ENCODE measurements at places on chromosomes 5 and 9.
A peak's percentile ranks its signal among the peaks of the same experiment; 100 is the strongest.

- no peak for DNase-seq
Measured at GRCh38 chr9:94887721-94888120, 161.2 kb downstream of the AOPEP start.

DNA sequence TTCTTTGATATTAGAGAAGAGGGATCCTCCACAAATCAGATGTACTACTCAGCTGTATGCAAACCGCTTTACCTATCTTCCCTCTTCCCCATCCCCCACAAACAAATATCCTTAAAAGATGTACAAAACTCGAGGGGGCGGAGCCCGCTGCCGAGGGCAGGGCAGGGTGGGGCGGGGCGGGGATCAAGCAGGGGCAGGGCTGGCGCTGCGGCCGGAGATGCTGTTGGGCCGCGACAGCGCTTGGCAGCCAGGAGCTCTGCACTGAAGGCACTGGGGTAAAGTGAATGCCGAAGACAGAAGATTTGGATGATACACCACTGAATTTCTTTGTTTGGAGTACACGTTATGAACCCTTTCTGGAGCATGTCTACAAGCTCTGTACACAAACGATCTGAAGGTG is 474.8 kb downstream of the CDH10 start:
- DNase-seq, result no peak

GRCh38 chr5:68214482-68215207 is 911 bp upstream of the PIK3R1 start:
- DNase-seq, result no peak

DNA sequence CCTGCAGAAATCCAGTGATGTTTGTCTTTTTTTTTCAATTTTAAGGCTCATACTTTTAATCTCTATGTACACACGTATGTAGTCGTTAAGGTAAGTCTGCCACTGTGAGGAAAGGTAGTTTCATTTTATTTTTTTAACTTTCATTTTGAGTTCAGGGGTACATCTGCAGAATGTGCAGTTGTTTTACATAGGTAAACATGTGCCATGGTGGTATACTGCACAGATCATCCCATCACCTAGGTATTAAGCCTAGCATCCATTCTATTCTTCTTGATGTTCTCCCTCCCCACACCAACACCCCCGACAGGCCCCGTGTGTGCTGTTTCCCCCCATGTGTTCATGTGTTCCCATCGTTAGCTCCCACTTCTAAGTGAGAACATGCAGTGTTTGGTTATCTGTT is 19.7 kb downstream of the MUSK start:
- no peak for DNase-seq

DNA sequence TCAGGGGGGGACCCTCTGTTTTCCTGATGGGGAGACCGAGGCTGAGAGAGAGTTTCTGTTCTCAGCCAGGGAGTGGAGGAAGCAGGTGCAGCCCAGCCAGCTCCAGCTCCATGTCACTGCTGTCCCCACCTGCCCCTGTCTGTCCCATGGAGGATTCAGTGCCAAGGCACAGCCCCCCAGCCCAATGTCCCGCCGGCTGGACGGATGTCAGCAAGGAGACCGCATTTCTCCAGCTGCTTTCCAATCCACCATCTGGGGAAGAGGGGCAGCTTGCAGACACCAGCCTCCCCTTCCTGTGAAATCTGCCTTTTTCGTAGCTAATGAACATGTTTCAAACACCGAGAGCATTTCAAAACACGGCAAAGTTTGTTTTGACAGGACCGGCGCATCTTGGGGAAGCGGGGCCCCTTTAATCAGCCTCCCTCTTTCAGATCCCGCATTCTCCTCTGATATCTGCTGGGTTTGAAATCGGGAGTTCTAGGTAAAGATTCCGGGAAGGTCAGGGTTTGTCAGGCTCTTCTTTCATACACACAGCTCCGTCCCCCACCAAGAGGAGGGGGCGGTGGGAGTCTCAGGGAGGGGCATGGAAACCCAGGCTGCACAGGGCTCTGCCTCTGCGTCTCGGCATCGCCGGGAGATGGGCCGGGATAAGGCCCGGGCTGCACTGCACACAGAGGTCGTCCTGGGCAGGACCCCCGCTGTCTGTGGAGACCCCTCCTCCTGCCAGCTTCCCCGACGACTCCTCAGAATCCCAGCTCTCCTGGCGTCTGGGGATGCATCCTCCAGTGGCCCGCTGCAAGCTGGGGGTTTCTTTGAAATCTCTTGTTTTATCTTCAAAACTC is 74.8 kb downstream of the NEK6 start:
- no peak for DNase-seq

GRCh38 chr9:94014066-94014654 is 59.0 kb upstream of the BARX1 start:
- DNase-seq, result peak; percentile 48

DNA sequence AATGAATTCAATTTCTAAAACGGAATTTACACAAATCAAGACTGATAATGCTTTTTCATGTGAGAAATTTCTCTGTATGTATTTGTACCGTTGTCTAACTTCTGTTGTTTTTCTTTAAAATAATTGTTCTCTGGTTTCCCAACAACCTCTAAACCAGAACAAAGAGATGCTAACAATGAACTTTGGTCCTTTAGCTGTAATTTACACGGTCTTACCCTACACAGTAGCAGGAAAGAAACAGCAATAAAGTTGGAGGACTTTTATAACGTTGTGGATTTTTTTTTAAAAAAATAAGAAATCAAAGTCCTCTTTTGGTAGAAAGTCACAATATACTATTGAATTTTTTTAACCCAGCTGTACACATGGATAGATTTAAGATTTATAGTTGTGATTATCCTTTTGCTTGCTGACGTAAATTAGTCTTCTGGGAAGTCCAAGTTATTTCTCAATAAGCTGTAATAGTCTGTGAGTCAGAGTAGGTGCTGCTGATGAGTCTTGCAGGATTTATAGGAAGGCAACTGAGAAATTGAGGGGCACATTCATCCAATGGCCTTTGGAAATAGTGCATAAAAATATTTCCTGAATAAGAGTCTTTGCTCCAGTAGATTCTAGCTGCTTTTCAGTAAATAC is 76.8 kb upstream of the PCSK1 start:
- DNase-seq, result no peak

- no peak for DNase-seq
Measured at GRCh38 chr9:16202914-16203728, 650.3 kb downstream of the CCDC171 start.

- peak; percentile 89 for DNase-seq
Measured at GRCh38 chr9:3887221-3887653, 361.4 kb upstream of the RFX3 start.

DNA sequence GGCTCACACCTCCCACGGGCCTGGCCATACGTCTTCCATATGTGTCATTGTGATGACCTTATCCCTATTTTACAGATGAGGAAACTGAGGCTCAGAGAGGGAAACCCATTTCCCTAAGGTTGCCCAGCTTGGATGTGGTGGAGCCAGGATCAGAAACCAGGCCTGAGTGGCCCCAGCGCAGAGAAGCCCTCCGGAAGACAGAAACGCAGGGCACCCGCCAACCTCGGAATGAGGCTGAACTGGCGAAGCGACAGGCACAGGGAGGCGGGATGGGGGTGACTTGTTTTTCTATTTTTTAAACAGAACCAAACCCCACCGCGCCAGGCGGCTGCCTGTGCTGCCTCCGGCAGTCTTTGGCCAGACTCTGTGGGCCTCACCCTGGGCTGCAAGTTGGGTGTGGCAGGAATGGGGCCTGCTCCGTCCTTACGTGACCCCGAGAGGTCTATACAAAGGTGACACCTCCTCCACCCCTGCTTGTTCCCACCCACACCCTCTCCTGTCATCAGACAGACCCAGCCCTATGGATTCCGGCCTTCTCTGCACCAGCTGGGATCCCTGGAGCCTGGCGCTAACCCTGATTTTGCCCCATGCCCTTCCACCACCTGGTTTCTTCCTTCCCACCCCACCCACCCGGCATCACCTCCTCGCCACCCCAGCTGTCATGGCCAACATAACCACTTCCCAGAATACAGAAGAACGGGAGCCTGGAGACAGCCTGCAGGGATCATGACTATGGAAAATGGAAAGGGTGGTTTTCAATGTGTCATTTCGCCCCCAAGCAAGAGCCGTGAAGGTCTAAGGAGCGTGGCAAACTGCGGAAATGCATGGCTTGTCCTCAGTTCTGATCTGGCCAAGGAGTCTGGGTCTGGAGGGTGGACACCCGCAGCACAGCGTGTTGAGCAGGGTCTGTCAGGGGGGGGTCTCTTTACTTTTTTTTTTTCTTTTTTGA is 23.6 kb downstream of the PLPP7 start:
- DNase-seq, result no peak

GRCh38 chr9:8800196-8800595 is 1000.6 kb upstream of the DMAC1 start:
- DNase-seq, result no peak

DNA sequence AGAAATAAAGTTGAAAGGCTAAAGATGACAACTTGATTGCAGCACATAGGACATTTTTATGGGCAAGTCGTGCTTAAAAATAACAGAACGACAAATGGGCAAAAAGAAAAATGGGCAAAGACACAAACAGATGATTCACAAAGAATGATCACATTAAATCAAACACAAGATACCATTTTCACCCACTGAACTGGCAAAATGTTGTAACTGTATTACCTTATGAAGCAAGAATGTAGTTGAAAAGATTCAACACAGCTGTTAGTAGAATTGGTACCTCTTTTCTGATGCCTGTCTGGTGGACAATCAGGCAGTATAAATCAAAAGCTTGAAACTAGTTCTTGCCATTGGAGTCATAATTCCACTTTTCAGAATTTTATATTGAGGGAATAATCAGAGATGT is 81.0 kb upstream of the PALM2AKAP2 start:
- no peak for DNase-seq

GRCh38 chr5:56329652-56330051 is 96.5 kb upstream of the ANKRD55 start:
- DNase-seq, result no peak

DNA sequence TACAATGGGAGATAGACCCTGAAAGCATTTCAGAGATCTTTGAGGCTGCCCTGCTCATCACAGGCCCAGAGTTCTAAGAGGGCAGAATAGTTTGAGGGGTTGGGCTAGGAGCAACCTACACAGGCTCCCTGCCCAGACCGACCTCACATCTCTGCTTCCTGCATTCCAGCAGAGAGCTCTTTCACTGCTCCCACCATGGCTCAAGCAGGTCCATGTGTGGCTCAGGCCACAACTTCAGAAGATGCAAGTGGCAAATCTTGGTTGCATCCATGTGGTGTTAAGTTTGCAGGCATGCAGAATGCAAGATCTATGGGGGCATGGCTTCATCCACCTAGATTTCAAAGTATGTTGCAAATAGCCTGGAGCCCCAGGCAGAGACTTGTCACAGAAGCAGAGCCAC is 39.0 kb downstream of the GDA start:
- no peak for DNase-seq

DNA sequence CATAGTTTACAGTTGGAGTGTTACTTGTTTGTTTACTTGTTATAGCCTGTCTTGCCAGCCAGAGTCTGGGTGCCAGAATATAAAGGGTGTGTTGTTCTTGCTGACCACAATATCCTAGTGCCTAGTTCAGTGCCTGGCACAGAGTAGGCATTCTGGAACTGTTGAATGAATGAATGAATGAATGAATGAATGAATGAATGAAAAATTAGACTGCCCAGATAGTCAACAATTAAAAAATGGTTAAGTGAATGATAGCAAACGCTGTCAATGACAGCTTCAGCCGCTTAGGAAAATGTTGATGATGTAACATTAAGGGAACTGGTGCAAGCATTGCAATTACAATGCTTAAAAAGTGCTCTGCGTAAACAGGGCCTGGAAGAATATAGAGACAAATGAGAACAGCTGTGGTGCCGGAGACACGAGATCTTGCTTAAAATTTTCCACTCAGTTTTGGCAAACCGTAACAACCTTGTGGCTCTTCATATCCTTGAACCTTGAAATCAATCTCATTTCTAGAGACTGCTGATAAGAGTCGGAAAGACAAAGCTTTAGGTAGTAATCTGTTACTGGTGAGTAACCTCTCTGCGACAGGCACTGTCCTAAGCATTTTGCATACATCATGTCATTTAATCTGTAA is 4.7 kb upstream of the TTLL11 start:
- no peak for DNase-seq

DNA sequence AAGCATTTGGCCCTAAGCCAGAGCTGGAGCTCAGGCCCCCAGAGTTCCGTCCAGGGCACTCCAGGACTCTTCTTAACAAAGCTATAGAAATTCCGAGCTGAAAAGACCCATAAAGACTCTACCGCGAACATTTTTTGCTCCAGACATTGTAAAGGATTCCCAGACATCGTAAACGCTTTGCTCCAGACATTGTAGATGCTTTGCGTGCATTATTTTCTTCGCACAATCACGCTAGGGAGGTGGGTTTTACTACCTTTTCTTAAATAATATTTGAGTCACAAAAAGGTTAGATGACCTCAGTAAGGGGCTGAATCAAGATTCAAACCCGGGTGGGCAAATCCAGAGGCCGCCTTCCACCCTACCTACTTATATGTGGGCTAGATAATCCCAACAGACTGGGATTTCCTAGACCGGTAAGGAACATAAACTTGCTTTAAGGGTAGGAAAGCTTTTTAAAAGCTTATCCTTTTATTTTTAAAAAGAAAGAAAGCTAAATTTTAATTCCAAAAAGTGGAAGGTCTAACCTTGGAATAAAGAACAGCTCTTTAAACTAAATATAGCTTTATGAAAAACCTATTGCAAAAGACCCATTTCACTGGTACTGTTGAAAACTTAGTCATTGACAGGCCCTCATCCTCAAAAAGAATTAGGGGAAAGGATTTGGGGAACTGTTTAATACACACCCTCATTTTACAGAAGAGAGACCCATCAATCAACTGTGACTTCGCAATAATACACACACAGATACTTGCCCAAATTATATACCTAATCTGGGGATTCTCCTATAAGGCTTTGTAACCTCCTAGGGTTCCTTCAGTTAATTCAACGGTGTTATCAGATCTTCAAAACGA is 822 bp upstream of the TNIP1 start:
- no peak for DNase-seq

GRCh38 chr9:128390813-128391711 is 19.9 kb downstream of the URM1 start:
- DNase-seq, result no peak

- no peak for DNase-seq
Measured at GRCh38 chr5:109563189-109563588, 126.5 kb upstream of the MAN2A1 start.

GRCh38 chr5:83377131-83377865 is 94.2 kb upstream of the VCAN start:
- no peak for DNase-seq

GRCh38 chr9:113929634-113930389 is 53.7 kb downstream of the ZNF618 start:
- DNase-seq, result no peak

All from NCI-H1436 (cell line).